Stimulated activated CD8-positive, alpha-beta memory T cell treated with anti-CD3 and anti-CD28 coated beads, Interleukin-7, amount 100 ng/mL, for 4 hours (primary cell): ENCODE measurements at places on chromosomes 12 and 14.

- no peak for DNase-seq
Observed at GRCh38 chr12:90037740-90038139, 329.1 kb upstream of the ATP2B1 start.

DNA sequence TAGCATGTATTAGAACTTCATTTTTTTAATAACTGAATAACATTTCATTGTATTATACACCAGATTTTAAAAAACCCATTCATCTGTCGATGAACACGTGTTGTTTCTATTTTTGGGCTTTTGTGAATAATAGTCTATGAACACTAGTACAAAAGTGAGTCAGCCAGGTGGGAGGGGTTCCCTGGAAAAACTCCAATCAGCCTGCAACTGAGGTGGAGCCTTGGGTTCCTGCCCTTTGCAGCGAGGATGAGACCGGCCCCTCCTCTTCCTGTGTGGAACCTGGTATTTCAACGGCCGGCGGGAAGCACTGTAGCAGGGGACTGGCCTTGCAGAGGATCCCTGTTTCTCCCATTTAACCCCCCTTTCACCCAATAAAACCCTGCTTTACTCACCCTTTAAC is 56.1 kb downstream of the LMNTD1 start:
- DNase-seq: no peak

DNA sequence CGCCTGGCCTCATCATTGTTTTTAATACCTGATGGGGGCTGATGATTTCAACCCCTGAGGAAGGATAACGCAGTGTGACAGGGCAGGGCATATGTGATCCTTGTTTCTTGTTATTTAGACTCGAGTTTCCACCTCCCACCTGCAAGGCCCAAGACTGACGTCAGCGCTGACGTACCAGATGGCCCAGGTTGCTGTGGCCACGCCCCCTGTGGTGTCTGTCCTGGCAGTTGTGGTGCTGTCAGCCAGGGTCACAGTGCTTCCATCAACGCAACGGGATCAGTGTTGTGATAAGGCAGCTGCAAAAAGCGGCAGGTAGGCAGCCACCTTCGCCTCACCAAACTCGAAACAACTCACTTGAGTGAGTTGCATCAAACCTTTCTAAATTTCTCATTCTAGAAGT is 18.4 kb downstream of the DDX51 start:
- DNase-seq: no peak

- no peak for DNase-seq
Observed at GRCh38 chr14:28746247-28746646, 20.3 kb upstream of the FOXG1 start.

DNA sequence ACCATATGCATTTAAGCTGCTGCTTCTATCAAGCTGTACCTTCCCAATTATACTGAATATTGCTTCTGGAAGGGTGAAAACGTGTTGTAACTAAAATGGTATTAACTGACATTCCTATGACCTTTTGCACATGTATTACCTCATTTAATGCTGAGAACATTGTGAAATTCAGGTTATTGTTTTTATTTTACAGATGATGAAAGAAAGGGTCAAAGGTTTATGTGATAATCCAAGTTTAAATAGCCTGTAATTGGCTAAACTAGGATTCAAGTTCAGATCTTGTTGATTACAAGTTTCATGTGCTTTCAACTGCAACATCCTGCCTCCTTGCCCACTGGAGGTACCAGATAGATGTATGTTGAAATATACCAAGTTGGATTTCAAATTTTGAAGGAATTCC is 433.3 kb upstream of the PRICKLE1 start:
- DNase-seq: no peak

- no peak for DNase-seq
Observed at GRCh38 chr12:117494833-117495655, 133.6 kb upstream of the NOS1 start.

GRCh38 chr12:54657105-54657607 is 9.0 kb upstream of the DCD start:
- DNase-seq: no peak

DNA sequence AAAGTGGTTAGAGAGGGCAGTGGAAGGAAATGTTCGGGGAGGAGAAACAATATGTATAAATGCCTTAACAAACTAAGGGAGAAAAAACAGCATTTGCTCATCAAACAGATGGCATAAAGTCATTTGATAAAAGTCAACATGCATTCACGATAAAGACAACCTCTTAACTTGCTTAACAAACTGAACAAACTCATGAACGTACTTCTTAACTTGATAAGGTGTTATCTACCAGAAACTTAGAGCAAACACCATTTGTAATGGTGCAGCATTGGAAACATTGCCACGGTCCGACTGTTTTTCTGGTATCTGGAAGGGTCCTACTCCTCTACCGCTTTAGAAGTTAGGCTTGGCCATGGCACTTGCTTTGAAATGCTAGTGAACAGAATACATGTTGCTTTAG is 4.2 kb upstream of the RPS6KL1 start:
- DNase-seq: no peak

DNA sequence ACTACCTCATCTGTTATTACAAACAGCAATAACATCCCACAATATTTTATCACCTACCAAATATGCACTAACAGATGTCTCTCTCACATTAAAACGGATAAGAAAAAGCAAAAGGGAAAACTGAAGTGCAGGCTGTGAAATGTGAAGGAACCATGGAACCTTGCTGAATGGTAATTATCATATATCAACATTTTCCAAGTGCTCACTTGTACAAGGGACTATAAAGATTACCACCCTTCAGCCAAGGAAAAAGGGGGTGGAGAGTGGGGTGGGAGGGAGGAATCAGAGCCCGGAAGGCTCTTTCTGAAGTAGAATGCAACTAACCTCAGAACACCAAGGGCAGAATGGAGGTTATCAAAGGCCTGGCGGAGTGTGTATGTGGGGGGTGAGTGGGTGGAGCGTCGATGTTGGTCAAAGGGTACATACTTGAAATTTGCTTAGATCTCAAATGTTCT is 1.2 kb downstream of the SNX6 start:
- peak; percentile 12 for DNase-seq

- DNase-seq: no peak
Observed at GRCh38 chr14:32986791-32987540, 48.3 kb downstream of the NPAS3 start.

- DNase-seq: no peak
Observed at GRCh38 chr14:30719137-30719536, 97.0 kb downstream of the SCFD1 start.

DNA sequence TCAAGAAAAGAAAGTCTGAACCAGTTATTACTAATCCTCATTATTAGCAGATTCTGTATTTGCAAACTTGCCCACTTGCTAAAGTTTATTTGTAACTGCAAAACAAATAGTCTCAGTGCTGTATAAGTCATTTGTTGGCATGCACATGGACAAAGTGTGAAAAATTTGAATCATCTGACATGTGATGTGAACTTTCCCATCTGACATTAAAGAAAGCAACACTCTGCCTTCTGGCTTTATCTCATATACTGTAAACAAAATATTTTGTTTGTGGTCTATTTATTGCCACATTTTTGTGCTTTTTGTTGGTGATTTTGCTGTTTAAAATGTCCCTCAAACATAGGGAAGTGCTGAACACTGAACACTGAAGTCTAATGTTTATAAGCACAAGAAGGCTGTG is 513.8 kb downstream of the RPL10L start:
- DNase-seq: no peak

DNA sequence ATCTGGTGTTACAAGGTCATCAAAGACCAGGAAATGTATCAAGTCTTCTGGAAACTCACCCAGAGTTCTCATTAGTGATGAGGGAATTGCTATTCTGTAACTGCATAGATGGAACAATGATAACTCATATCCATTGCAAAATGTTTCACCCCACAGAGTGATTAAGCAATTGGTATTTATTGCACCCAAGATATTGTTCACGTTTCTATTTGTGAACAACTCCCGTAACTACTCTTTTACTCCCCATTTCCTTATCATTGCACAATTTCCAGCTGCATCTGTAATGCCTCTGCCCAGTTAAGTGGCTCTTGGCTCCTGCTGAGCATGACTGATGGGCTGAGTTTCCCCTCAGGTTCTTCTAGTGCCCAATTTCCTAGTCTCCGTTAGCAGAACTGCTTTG is 108.7 kb upstream of the PRICKLE1 start:
- no peak for DNase-seq

DNA sequence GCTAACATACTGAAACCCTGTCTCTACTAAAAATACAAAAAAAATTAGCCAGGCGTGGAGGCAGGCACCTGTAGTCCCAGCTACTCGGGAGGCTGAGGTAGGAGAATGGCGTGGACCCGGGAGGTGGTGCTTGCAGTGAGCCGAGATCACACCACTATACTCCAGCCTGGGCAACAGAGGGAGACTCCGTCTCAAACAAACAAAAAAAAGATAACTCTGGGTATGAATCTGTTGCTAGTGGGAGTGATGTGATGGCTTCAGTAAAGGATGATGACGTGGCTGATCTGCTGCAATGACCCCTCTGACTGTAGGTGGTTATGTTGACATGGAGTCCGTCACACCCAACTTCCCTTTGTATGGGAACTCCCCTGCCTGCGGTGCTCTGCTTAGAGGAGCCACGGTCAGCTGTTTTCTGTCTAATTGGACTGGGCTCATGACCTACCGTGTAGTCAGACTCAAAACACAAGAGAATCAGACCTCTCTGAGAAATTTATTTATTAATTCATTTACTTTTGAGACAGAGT is 59.1 kb upstream of the MED13L start:
- DNase-seq: no peak

DNA sequence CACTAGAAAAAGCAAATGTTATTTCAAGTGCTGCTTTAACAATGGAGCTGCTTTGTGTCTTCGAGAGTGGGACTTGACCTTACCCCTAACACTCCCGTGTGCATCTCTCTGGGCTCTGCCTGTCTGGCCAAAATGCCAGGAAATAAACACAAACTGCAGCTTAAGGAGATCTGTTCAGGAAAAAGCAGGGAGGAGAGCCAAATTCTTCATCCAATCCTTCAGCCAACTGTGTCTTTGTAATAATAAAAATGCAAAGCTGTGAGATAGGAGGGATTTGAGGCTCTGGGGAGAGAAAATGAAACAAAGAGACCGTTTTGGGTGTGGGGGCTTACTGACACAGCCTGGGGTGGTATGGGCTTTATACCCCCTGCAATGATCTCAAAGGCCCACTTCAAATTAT is 85.8 kb upstream of the WSCD2 start:
- DNase-seq: no peak

DNA sequence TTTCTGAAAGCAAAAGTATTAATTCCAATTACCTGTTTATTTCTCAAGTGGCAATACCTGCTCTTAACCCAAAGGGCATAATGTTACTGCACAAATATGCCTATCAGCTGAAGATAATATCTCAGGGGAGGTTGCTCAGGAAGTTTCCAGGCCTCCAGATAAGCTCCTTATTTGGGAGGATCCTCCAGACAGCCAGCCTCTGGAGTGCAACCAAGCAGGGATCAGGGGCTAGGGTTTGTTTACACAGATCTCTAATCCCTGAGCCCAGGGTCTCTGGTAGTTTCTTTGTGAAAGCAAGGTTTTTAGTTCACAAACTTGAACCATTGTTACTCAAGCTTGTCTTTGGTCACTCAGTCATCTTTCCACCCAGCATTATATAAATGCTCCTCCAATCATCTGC is 124.4 kb downstream of the SLC38A4 start:
- DNase-seq: no peak

DNA sequence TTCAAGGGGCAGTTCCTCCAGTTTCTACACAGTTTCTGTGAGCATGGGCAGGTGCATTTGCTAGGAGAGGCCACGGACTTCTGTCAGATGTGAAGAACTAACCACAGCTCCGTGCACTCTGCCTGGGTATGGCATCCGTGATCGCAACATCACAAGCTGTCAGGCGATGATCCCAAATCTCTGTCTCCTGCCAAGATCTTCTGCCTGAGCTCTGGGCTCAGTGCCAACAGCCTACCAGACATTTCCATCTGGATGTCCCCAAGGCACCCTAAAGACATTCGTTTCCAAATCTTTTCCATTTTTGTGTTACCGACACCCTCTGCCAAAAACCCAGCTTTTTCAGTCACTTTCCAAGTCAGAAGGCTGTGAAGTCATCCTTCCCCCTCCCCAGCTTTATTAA is 292.1 kb downstream of the GLT1D1 start:
- DNase-seq: no peak

- no peak for DNase-seq
Observed at GRCh38 chr12:108315486-108316105, 23.5 kb downstream of the CMKLR1 start.

DNA sequence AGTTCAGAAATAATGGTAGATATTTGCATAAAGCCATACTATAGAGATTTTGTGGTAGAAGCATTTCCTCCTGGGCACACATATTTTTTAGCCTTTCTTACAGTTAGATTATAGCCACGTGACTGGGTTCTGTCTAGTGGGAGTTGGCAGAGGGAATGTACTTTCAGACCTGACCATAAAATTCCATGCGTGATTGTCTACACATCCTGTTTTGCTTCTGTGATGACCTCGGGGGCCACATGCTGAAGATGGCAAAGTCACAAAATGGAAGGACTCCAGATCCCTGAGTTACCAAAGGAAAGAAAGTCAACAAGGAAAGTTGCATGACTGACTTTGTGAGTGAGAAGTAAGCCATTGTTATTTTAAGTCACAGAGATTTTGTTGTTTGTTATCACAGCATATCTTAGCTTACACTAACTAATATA is 14.6 kb upstream of the MIA2 start:
- no peak for DNase-seq

GRCh38 chr12:49567611-49568441 is at the start of gene MCRS1:
MCRS1 (minus strand) TSS chr12:49568142; CDS start chr12:49566731, 1,411 bp downstream.
- peak; percentile 81 for DNase-seq

DNA sequence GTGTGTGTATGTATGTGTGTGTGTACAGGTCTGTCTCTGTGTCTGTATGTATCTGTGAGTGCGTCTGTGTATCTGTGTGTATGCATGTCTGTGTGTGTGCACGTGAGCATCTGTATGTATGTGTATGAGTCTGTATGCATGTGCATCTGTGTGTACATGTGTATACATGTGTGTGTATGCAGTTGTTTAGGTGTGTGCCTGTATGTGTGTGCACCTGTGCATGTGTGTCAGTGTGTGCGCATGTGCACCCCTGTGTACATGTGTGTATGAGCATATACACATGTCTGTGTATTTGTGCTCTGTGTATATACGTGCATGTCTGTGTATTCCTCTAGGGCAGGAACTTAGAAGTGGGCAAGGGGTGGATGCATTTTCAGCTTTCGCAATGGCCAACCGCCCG is 116.0 kb downstream of the TMEM132C start:
- DNase-seq: no peak

- DNase-seq: no peak
Observed at GRCh38 chr14:40248671-40249070, 816.4 kb upstream of the FBXO33 start.

GRCh38 chr14:72591391-72591790 is 302.5 kb downstream of the DPF3 start:
- no peak for DNase-seq

GRCh38 chr12:71415336-71416231 is 24.0 kb upstream of the LGR5 start:
- DNase-seq: no peak

- DNase-seq: no peak
Observed at GRCh38 chr12:111758120-111758561, 8.6 kb upstream of the ALDH2 start.
